ENCODE measurements at places on chromosomes 6 and 20.

DNA sequence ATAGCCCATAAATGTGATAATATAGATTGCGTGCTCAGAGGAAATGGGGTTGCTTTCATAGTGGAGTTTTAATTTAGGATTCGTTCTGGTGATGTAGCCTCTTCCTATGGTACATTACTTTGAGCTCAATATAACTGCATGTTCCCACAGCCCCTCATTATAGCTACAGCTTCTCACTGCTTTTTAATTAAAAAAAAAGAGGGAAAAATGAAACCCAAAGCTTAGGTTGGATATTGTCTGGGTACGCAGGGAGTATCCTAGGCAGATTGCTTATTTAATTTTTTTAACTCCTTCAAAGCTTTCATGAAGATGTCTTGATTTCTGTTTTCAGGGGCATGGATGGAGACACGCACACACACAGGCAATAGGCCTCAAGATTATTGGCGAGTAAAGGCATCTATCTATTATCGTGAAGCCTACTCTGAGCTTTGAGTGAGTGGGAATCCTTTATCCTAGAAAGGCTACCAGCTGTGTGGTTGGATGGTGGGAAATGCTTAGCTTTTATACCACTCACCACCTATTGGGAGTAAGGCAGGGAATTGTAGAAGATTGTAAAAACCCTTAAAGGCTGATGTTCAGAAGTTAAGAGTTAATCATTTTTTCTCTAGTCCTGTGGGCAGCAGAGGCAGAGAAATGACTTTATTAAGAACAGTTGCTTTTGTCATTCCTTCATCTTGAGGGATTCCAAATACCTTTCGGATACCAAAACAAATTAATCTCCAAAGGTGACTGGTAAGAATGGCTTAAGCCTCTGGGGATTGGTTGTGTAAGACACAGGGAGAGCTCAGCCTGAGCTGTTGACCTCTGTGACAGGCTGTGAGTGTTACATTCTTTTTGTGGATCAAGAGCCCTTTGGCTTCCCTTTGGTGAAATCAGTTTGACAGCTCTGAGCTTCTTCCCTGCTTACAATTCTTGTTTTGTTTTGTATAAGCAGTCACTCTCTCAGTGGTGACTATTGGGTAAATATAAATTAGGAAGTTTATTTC lies 33.4 kb downstream of the CTNNBL1 start:
- no peak for DNase-seq

DNA sequence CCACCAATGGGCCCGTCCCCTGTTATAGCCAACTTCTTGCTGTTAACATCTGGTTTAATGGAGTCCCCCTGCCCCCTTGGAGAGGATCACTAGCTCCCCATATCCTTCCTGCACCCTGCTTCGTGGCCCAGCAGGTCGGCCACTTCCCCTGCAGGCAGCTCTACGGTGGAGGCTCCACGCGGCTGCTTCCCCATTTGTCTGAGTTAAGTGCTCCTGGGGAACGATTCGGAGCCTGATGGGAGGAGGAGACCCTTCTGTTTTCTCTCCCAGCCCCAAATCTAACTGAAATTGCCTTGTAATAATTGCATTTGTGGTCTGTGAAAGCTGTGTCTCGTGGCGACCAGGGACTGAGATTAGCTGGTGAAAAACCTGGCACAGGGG lies 74.6 kb downstream of the SULF2 start:
- no peak for DNase-seq

- no peak for DNase-seq
Measured at GRCh38 chr6:13328875-13329183, 492 bp upstream of the TBC1D7 start.

- DNase-seq: no peak
Measured at GRCh38 chr20:43752561-43753301, 25.9 kb upstream of the GTSF1L start.

DNA sequence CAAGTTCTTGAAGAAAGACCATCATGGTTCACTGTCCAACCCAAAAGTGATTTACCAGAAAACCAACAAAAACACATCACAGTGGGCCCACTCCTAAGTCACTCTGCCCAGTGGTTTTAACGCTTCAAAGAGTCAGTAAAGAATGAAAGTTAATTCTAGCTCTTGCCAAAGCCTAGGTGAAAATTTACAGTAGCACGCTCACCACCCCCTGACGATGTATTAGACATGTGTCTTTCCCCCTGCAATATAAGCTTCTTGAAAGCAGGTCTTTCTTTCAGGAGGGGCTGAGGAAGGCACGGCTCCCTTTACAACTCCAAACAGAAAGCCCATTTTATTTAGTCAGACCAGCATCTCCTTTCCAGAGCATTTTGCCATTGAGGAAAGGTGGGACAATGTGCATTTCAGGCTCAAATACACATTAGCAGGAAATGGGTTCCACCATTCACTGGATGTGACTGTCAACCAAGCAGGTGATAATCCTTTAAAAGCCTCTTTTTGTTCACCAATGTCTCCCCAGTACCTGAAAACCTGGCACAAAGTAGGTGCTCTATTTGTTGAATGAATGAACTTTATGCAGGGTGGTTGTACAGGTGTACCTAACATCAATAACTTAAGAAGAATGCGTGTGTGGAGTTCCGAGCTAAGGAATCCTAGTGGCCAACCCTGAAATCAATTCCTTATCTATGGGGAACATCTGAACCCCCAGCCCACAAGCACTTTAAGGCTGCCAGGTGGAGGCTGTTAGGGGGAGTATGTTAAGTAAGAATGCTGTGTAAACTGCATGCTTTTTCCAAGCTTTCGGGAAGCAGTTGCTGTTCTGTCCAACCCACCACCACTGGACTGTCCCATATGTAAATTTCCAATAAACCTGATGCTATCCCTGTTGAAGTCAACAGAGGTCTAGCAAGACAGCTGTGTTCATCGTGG lies 11.4 kb downstream of the EZR start:
- DNase-seq: no peak

DNA sequence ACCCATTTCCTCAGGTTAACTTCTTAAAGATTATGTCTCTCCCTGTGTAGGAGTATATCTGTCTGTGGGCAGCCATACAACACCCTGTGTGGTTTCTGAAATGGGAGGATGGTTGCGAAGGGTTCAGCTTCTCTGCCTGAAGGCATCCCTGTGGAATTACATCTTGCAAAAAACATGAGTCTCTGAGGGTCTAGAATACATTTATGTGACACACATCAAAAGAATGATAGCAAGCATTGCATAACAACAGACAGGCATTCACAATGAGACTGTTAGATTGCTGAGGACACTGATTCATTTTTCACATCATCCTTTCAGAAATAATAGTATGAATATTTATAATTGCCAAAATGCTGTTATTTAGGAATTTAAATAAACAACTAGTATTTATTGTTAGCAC lies 670.9 kb downstream of the HTR1B start:
- no peak for DNase-seq

- DNase-seq: no peak
Measured at GRCh38 chr6:138865480-138866109, 69.7 kb downstream of the ECT2L start.

- DNase-seq: no peak
Measured at GRCh38 chr6:32382757-32383420, 11.2 kb upstream of the TSBP1 start.

DNA sequence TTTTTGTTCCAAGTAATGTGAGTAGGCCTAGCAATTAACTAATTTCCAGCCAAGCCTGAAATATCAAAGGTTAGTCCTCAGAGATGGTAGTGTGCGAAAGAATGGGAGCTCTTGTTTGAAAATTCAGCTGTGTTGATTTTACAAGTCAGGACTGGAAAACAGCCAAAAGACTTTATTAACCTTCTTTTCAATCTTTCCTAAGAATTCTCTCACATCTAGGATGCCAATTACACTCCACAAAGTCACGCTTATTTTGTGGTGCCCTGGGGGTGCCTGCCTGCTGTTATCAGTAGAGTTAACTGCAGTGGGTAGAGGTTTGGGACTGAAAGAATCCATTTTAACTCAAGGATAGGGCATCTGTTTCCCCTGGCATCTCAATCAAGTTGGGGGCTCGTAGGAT lies 30.7 kb upstream of the MAP3K4 start:
- DNase-seq: no peak

GRCh38 chr6:154478021-154478700 lies 32.3 kb downstream of the CNKSR3 start:
- DNase-seq: no peak

DNA sequence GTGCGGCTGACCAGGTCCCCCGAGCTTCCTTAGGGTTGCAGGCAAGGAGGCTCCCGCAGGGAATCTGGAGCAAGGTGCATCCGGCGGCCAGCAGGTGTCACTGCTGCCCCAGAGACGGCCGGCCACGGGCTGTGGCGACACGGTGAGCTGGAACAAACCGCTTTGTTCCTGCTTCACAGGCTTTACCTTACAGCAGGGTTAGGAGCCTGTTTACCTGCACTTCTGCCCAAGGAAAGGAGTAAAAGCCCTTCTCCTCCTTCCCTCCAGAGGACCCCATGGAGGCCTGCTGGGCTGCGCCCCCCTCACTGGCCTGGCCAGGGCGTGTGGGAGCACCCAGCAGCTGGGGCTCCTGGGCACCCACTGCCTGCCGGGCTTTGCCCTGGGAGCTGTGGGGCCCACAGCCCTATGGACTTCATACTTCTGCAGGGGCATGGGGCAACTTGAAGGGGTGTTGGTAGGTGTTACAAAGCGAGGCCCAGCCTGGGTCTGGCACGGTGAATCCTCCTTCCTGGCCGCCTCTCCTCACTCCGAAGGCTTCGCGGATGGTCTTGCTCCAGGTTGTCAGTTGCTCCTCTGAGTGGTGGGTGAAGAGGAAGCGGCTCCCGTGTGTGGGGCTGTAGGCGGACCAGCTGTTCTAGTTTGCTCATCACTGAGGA lies 88.4 kb downstream of the CDC5L start:
- DNase-seq: peak; percentile 43

DNA sequence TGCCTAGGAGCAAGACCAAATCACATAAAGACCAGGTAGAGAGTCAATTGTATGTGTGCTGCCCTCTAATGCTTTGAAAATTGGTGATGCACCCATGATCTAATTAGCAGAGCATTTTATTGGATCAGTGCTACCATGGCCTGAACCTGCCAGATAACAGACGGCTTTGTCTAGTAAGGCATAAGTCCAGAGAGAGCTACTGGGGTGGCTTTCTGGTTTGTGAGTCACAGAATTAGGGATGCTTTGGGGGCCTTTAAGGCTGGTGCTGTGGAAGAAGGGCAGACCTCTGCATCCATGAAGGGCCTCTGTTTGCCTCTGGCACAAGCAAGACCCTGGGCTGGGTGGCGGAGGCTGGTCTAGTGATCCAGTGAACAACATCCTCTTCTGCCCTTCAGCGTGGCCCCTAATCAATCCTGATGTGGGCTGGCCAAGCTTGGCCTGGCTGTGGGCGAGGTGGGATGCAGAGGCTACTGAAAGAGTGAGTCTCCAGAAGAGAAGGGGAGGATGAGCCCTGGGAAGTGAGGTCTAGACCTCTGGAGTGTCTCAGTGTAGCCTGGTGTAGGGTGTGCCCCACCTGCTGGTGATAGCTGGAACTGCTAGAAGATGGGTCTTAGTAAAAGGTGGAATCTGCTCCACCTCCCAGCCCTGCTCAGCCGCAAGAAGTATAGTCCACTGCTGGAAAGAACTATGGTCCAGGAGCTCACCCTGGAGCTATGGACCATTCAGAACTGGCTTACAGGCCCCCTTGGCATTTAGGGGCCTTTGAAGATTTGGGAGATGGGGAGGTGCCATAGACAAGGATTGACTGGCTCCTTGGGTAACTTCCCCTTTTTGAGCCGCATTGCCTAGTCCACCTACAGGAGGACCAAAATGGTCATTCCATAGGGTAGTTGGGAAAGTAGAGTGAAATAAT lies 36.7 kb upstream of the AAR2 start:
- peak; percentile 63 for DNase-seq

DNA sequence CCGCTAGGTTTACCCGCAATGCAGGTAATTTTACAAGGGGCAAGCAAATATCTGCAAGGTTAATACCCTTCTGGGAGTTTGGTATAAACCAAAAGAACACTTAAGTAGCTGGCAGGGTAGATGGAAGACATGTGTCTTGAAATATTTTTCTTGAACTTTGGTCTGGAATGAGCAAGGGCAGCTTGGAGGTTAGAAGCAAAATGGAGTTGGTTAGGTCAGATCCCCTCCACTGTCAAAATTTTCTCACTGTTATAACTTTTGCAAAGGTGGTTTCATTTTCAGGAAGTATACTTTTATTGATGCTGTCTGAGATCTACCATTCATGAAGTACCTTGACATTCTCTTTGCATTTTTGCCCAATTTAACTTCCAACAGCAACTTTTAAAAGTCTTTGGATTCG lies 13.3 kb upstream of the KIAA1586 start:
- no peak for DNase-seq

- DNase-seq: no peak
Measured at GRCh38 chr20:41245086-41245707, 72.3 kb downstream of the ZHX3 start.

DNA sequence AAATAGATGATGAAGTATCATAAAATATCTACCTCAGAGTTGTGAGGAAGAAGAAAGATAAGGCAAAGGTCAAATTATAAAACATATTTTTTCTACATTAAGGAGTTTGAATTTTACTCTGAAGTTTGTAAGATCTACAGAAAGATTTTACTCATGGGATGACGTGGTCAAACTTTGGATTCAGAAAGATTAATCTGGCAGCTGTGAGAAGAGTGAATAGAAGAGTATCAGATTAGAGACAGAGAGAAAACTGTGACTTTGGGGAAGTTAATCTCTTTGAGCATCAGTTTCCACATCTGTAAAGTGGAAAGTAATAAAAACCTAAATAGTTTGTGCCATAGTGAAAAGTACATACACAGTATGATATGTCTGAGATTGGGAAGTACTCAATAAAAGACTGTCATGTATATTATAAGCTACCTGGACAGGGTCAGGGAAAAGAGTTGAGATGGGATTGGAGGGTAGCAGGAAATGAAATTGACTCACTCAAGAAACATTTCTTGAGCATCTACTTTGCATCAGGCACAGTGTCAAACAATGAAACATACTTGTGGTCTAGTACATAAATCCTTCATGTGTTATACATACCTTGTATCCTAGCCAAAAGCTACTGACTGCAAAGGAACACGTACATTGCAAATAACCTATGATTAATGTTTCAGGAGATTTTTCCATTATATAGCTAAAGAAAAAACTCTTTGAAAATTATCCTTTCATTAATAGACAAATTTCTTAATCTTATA lies 222.1 kb downstream of the TMEM200A start:
- DNase-seq: no peak

GRCh38 chr6:144345451-144345850 lies 60.3 kb downstream of the UTRN start:
- no peak for DNase-seq

DNA sequence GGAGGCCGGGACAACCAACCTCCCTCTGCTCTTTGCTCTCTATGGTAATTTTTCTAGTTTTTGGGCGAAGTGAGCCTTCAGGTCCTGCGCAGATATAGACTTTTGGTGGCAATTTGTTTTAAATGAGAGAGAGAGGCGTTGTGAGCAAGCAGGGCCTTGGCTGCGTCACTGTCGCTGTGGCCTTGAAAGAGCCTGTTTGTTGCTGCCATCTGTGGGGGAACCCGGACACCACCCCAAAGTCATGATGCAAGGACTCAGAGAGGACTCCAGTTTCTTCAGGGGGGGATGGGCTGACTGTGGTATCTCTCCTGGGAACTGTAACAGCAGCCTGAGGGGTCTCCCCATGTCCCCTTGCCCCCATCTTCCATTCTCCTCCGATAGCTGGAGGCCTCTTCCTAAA lies 462.7 kb upstream of the SULF2 start:
- no peak for DNase-seq
